Suprapubic skin (tissue), 4 donors: ENCODE measurements at places on chromosomes 7 and 10. TPM values are rescaled to one million over a fixed set of nuclear protein-coding genes. Genes with fewer than 3 reads are reported as not detected.

The BTBD16 gene
- 10.2 TPM for total RNA-seq

GRCh38 chr7:44378744-44379143 lies 53.4 kb upstream of the CAMK2B start:
- DNase-seq = no peak

GRCh38 chr10:24215603-24216002 lies 6.7 kb downstream of the KIAA1217 start:
- no peak for DNase-seq

DNA sequence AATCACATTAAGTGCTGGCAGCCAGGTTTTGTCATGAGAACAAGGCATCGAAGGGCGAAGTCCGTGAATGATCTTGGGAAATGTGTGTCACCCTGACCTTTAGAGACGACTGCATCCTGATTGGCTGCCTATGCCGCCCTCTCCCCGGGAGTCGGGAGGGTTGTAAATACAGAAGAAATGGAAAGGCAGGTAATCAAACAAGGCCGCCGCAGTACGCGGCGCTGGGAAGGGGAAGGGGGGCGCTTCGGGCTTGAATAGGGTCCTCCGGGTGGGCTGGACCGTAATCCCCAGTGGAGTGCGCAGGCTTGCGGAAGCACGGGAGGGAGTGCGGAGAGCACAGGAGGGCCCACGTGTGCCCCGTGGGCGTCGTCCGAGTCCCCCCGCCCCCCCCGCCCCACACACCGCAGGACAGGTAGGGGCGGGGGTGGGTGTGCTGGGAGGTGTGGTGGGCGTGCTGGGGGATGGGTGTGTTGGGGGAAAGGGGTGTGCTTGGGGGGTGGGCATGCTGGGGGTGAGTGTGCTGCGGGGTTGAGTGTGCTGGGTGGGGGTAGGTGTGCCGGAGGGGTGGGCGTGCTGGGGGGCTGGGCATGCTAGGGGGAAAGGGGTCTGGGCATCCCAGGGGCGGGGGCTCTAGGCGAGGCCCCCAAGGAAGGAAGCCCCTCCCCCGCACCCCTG lies 169.4 kb downstream of the ARHGAP12 start:
- DNase-seq = peak; percentile 86

- no peak for DNase-seq
Measured at GRCh38 chr10:103476046-103476768, 2.8 kb downstream of the CALHM3 start.

GRCh38 chr7:1290679-1291356 lies 58.1 kb downstream of the UNCX start:
- DNase-seq = no peak

- no peak for DNase-seq
Measured at GRCh38 chr7:15682751-15683245, 3.7 kb downstream of the MEOX2 start.

The EN2 gene
- 0.56 TPM for total RNA-seq

GRCh38 chr10:1278306-1278705 lies 222.1 kb downstream of the WDR37 start:
- no peak for DNase-seq

GRCh38 chr10:132292287-132293200 lies 15.2 kb downstream of the STK32C start:
- no peak for DNase-seq

The GHRHR gene
- not detected for total RNA-seq

DNA sequence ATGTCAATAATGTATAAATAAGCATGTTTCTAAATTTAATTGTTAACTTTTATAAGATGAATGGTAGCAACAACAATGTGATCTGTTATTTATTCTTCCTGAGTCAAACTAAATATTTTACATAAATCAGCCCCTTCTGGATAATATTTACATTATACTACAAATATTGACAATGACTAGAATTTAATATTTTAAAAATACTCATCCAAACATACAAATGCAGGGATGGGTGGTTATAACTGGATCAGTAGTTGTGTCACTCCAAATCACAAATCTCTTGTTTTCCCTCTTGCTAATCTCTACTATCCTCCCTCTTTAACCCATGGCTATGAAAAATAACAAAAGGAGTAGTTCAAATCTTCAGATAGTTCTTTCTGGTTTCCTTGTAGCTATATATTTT lies 407.0 kb downstream of the HTR7 start:
- DNase-seq = no peak

The OR2A42 gene
- total RNA-seq = not detected

DNA sequence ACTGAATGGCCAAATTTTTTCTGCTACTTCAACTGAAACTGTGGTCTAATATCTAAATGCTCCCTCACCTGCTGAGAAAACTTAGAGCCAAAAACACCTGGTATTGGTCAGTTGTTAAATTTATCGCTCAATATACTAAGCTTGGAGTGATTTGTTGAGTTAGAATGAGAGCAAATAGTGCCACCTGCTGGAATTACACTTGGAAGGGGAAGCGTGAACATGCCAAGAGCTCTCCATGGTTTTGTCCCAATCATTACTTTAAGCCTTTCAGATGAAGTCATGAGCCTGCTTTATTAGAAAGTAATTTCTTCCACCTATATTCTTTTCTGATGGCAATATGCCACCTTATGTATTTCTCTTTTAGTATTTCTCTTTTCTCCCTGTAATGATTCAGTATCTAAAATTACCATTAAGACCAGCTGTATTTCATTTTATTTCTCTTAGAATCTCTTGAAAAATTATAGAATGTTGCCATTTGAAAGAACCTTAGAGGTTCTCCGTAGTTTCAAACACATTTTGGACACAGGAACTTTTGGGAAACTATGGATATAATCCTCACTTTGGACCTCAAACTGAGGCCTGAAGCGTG lies 447.8 kb upstream of the C7orf33 start:
- no peak for DNase-seq

The COBL gene
- total RNA-seq = 60.2 TPM

- no peak for DNase-seq
Measured at GRCh38 chr7:68362745-68363518, 1235.3 kb upstream of the AUTS2 start.

The SPDYE16 gene
- not detected for total RNA-seq

The PRTFDC1 gene
- total RNA-seq = 0.62 TPM

The AZGP1 gene
- total RNA-seq = 630 TPM

DNA sequence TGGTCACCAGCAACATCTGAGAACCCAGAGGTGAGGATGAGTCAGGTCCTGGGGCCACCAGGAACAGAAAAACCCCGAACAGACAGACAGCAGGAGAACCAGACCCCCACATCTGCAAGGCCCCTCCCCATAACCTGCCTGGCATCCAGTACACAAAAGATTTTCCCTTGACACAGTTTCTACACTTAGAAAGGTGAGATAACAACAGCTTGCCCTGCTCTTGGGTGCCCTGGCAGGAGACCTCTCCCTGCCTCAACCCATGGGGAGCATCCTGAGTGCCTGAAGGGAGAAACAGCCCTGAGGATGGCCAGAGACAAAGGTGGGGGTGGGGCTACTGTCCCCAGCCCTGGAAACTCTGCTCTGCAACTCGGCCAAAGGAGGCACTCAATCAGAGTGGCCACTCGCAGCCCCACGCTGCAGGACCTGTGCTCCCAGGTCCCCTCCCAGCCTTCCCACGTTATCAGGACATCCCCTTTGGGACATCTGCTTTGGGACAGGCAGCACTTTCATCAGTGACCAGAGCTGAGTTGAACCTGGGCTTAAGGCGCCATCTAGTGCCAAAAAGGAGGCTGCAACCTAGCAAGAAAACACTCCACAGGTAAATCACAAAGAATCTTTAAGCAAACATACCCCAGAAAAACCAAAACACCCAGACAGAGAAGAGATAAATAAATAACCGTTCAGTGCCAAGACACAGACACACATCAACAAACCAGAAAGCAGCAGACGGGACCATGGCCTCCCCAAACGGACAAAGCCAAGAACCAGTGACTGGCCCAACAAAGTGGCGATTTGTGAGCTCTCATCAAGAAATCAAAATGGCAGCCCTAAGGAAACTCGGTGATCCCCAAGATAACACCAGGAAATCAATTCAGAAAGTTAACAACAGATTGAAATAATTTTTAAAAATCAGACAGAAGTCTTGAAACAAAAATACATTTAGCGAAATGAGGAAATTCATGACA lies 233.7 kb downstream of the PTPRN2 start:
- DNase-seq = no peak

The GOLGA7B gene
- total RNA-seq = 19.4 TPM

DNA sequence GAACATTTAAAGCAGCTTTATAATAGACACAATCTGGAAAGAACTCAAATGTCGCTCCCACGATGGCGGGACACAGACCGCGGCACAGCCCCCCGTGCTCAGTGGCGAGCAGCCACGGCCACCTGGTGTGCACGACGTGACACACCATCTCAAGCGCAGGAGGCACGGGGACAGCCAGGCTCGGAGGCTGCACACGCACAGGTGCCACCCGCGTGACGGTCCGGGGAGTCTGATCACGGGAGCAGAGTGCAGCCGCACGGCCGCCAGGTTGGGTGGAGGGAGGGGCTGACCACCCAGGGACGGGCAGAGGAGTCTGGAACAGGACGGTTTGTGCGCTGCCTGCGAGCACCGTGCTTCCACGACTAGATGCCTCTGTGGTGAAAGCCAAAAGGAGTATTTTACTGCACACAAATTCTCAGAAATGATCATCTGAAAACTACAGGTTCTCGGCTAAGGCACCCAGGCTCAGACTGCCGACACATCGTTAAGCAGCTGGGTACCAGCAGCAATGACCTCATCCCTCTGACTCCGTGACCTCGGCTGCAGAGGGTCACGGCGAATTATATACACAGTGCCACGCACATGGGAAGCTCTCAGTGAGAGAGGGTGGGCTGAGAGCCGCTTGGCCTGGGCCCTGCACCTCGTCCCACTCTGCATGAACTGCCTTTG lies 7.5 kb upstream of the GPER1 start:
- DNase-seq = no peak

DNA sequence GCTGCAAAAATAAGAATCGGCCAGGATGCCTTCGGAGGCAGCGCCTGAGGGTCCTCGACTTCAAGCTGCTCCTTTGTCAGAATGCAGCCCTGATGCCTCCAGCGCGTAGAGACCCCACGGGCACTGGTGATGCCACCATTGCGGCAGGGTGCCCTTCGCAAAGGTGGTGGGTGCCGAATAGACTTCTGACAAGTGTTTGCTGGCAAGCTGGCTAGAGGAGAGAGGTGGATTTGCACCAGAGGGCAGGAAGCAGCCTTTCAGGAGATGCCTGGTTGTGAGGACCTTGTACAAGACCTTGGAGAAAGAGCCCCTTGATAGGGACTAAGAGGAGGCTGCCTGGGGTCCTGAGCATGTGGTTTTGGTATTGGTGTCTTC lies 103.2 kb upstream of the PPIF start:
- DNase-seq = no peak

GRCh38 chr10:126130271-126130710 lies 233.9 kb downstream of the FANK1 start:
- DNase-seq = no peak

The AMPH gene
- total RNA-seq = 2.0 TPM

The LRIT2 gene
- not detected for total RNA-seq

DNA sequence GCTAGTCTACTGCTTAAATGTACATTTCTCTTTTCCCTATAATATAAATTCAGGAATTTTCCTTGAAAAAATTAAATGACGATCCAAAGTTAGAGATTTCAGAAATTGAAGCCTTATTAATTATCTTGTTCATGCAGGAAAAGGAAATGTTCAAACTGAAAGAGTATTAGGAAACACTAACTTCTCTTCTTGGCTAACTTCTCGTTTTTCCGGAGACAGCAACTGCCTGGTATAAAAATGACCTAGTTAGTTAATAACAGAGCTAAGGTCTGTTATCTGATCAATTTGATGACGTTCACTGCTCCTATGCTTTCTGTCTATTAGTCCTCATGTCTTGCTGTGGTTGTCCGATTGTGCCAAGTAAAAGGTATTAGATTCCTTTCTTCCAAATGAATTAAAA lies 212.5 kb downstream of the DGKB start:
- DNase-seq = no peak

DNA sequence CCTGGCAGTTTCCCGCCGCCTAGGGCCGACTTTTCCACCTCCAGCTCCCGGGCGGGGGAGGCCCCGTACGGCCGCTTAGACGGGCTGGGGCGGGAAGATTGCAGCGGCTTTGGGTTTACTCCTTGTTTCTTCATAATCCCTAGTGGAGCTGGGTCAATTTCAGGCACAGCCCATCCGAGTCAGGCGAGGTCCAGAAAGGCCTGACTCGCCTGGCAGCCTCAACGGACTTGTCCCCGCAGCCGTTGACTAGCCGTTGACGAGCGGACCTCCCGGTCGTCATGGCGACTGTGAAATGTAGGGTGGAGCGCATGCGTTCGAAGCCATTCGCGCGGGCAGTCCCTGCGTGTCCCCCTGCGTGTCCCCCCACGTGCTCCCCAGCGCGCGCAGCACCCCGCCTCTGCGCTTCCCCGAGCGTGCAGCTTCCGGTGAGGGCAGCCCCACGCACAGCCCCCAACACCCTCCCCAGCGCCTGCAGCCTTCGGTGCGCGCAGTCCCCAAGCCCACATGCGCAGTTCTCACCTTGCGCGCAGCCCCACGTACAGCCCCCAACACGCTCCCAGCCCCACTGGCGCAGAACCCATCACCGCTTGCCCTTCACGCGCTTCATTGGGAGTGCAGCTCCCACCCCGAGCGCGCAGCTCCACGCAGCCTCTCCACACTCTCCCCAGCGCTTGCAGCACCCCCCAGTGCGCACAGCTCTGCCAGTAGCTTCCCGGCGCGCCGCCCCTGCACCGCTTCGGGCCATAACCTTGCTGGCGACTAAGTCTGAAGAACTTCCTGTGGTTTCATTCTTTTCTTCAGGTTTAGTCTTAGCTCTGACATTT lies 67.8 kb downstream of the TBX20 start:
- DNase-seq = no peak

DNA sequence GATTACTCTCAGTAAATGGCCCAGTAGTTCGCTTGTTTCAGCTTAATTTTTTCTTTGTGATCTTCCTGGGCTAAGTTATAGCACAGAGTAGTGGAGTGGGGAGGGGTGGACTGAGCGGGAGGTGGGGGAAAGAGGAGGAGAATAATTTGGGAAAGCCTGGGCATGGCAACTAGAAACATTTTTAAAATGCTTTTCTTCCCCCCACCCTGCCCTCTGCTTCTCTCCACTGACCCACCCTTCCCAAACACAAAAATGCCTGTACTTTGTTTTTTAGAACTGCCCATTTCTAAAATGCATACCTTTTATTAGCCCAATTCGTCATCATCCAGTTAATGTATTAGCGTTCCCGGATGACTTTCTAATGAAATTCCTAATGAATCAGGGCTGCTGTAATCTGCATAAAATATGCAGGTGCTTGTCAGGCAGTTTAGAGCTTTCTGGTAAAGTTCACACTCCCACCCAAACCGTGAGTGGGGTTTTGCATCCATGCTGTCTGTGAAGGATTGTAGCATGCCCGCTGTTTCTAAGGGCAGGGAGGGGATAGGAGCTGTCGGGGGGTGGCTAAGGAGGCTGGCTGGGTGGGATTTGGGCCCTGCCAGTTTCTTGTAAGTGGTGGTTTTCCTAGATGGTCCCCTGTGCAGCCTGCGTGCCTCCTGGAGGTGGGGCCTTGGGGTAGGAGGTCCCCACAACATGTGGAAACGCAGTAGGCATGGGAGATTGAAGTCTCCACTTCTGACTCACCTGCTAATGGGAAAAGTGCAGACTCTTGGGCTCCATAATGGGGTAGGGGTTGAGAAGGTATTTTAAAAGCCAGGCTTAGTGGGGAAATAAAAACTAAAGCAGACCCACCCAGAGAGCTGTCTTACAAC lies 190.3 kb downstream of the TCF7L2 start:
- DNase-seq = no peak
